ENCODE measurements at places on chromosomes 1 and 21.

GRCh38 chr1:236736761-236737160 is 50.5 kb downstream of the ACTN2 start:
- DNase-seq: no peak

- no peak for DNase-seq
Observed at GRCh38 chr1:115506924-115507589, 134.7 kb upstream of the VANGL1 start.

- DNase-seq: no peak
Observed at GRCh38 chr21:34998176-34998575, 50.9 kb downstream of the RUNX1 start.

- no peak for DNase-seq
Observed at GRCh38 chr1:176847052-176847451, 317.5 kb downstream of the ASTN1 start.
